Smooth muscle cell of the pulmonary artery (primary cell): ENCODE measurements at places on chromosomes 6 and 20. TPM values are rescaled to one million over a fixed set of nuclear protein-coding genes. Genes with fewer than 3 reads are reported as not detected.

The PMEPA1 gene
- total RNA-seq = 6.1 and 19.9 TPM in 2 replicates

The SOX18 gene
- total RNA-seq = 0.07 TPM in 2 replicates

The TCP11 gene
- total RNA-seq = 0.07 and 0.26 TPM in 2 replicates

The DDO gene
- 3.6 and 5.9 TPM in 2 replicates for total RNA-seq

The SLC22A2 gene
- 0.07 and 1.7 TPM in 2 replicates for total RNA-seq

The SLC17A3 gene
- total RNA-seq = not detected in 2 replicates

The PTGIS gene
- 121 and 154 TPM in 2 replicates for total RNA-seq

The PDE7B gene
- total RNA-seq = 33.7 and 53.1 TPM in 2 replicates

The ASIP gene
- not detected in 2 replicates for total RNA-seq

The PI16 gene
- 0.59 and 1.8 TPM in 2 replicates for total RNA-seq

The DNAAF9 gene
- 18.9 and 24.7 TPM in 2 replicates for total RNA-seq

The PLN gene
- 4.9 and 17.5 TPM in 2 replicates for total RNA-seq

The SLC22A7 gene
- total RNA-seq = not detected in 2 replicates

The ELOVL2 gene
- total RNA-seq = 0.46 and 0.85 TPM in 2 replicates

The RIPOR3 gene
- total RNA-seq = 0.33 and 0.73 TPM in 2 replicates

The PRDM1 gene
- 0.96 and 2.3 TPM in 2 replicates for total RNA-seq

The HLA-DRB1 gene
- 1.3 TPM in 1 of 2 replicates, not detected in the other for total RNA-seq

The NKAPL gene
- 0.96 and 1.7 TPM in 2 replicates for total RNA-seq

The TAF4 gene
- total RNA-seq = 5.7 and 7.0 TPM in 2 replicates

The ZBTB46 gene
- total RNA-seq = 2.7 and 4.3 TPM in 2 replicates

The SH3BGRL2 gene
- 2.2 and 2.4 TPM in 2 replicates for total RNA-seq

The HRH3 gene
- not detected in 2 replicates for total RNA-seq

The SPATA25 gene
- 0.65 and 2.0 TPM in 2 replicates for total RNA-seq

The APOM gene
- 1.0 and 1.6 TPM in 2 replicates for total RNA-seq

The PLTP gene
- total RNA-seq = 59.2 and 75.1 TPM in 2 replicates

The PLCB1 gene
- 15.6 and 17.7 TPM in 2 replicates for total RNA-seq

The SYNJ2 gene
- total RNA-seq = 88.3 and 91.0 TPM in 2 replicates

The ULBP1 gene
- 0.07 and 0.17 TPM in 2 replicates for total RNA-seq

The CD24 gene
- 0.85 and 3.3 TPM in 2 replicates for total RNA-seq

The OTOR gene
- total RNA-seq = not detected in 2 replicates

The ESF1 gene
- total RNA-seq = 9.8 and 10.7 TPM in 2 replicates

The PTK6 gene
- total RNA-seq = 0.07 and 0.10 TPM in 2 replicates

The GDAP1L1 gene
- total RNA-seq = not detected in 2 replicates

The RCAN2 gene
- 0.30 and 2.3 TPM in 2 replicates for total RNA-seq

The ABRACL gene
- total RNA-seq = 15.7 and 17.8 TPM in 2 replicates

The OOEP gene
- total RNA-seq = 0.13 and 0.30 TPM in 2 replicates

The SIRPA gene
- 7.9 and 13.6 TPM in 2 replicates for total RNA-seq

The PGC gene
- total RNA-seq = not detected in 2 replicates

The AARS2 gene
- 15.8 and 18.5 TPM in 2 replicates for total RNA-seq

The GSTA4 gene
- 21.1 and 37.1 TPM in 2 replicates for total RNA-seq
